Ascending aorta (tissue), 2 donors: ENCODE measurements at places on chromosomes 2 and 18. TPM values are rescaled to one million over a fixed set of nuclear protein-coding genes. Genes with fewer than 3 reads are reported as not detected.

SERPINB4 gene
- total RNA-seq = not detected

ARHGAP25 gene
- 8.3 TPM for total RNA-seq

THSD7B gene
- not detected for total RNA-seq

ADI1 gene
- total RNA-seq = 40.9 TPM
